Glutamatergic neuron (in vitro differentiated cells): ENCODE measurements at places on chromosomes 1 and 21. TPM values are rescaled to one million over a fixed set of nuclear protein-coding genes. Genes with fewer than 3 reads are reported as not detected.

Gene TSPAN2
- 11.2 TPM for total RNA-seq

GRCh38 chr1:223760833-223761232 is 48.5 kb downstream of the CAPN2 start:
- DNase-seq, result no peak

- no peak for DNase-seq
Measured at GRCh38 chr1:158285756-158286241, 3.9 kb upstream of the CD1C start.

DNA sequence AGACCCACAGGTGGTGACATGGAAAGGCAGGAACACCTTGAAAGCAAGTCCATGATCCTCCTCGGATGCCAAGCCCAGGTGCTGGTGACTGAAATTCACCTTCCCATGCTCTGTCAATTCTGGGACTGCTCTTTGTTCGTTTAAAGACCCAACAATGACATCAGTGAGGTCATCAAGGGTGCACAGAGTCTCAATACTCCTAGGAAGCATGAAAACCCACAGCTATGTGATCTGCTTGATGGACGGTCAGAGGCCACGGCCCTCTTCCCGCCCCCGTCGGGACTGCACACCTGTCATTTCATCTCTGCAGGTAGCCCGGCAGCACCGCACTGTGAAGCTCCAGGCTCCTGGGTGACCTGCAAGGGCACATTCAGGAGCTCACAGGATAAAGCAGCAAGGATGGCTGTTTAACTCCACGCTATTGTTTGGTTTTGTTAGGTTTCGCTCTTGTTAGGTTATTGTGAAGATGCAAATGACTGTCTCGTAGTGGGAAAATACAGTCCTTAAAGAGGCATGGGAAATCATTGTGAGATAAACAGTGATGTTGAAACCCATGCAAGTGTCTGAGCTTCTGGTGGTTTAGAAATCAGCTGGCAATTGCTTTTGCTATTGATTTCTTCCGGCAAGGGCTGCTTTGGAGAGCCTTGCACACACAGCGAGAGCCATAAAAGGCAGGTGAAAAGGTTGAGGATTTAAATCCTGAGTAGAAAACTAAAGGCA is 124.8 kb upstream of the AJAP1 start:
- DNase-seq, result no peak
